ENCODE measurements at places on chromosomes 1 and 21. TPM values are rescaled to one million over a fixed set of nuclear protein-coding genes. Genes with fewer than 3 reads are reported as not detected.

The RUNX3 gene
- 0.49 TPM for total RNA-seq

The ILDR2 gene
- 153 TPM for total RNA-seq

The CELA3A gene
- not detected for total RNA-seq

The ASCL5 gene
- not detected for total RNA-seq

The CCNL2 gene
- total RNA-seq: 314 TPM

The C4BPA gene
- not detected for total RNA-seq

The TNFRSF4 gene
- total RNA-seq: 0.22 TPM

The C1orf116 gene
- 2.9 TPM for total RNA-seq

All from camera-type eye (tissue), 1 donor.